ENCODE measurements at places on chromosomes 4 and X.

DNA sequence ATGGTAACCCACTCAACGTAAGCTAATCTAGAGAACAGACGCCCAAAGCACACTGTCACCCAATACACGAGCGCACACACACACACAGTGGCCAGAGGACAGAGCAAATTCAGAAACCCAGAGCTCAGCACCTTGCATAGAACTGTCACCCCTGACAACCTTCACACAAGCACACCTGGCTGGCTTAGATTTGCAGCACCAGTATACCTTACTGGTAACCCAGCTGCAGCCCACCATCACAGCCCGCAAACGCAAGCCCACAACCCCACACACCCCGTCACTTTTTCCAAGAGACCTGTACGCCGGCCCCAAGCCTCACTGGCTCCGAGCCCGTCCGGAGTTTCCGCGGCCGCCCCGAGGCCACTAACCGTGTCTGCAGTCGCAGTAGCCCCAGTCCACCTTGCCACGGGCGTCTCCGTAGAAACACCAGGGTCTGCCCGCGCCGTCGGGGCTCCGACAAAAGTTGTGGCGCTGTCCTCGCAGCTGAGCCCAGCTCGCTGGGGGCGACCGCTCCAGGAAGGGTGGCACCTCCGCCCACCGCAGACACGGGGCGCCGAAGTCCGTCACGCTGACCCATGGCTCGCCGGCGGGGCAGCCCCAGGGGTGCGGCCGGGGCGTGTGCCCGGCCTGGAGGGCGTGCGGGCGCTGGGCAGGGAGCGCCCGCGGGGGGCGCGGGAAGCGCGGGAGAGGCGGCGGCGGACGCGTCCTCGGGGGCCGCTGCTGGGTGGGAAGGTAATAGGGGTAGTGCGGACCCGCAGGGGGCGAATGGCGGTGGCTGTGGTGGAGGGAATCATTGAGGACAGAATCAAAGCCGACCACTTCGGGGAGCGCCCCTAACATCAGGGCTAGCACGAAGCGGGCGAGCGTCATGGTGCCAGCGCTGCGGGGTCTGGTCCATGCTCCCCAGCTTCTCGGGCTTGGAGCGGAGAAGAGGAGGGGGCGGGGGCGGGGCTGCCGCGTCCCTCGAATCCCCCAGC is 664 bp downstream of the PRSS12 start:
- no peak for DNase-seq

- no peak for DNase-seq
Observed at GRCh38 chr4:158758142-158758541, 10.7 kb upstream of the FNIP2 start.

DNA sequence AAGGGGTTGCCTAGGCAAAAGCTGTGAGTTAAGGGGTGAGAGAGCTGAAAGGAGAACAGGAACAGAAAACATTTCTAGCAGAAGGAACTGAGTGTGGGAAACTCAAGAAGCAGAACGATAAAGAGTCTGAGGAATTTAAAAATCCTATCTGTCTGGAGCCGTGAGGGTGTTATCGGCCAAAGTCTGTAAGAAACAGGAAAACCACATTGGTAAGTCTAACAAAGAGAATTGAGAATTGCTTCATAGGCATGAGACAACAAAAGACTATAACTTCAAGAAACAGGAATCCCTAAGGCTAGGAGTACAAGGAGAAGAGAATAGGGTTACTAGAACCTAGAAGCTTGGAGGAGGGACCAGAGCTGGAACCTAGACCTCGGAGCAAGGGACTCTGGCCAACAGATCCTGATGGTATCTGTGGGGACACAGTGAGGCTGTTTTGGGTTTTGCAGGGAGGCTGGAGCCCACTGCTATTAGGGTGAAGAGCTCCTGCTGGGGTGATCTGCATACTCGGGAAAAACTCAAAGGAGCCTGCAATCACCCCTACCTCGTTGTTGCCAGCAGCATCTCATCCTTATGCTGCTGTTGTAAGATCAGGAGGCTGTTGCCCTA is 175.6 kb downstream of the FBXO8 start:
- DNase-seq, result no peak

GRCh38 chr4:71549516-71550160 is 210.8 kb downstream of the SLC4A4 start:
- no peak for DNase-seq

DNA sequence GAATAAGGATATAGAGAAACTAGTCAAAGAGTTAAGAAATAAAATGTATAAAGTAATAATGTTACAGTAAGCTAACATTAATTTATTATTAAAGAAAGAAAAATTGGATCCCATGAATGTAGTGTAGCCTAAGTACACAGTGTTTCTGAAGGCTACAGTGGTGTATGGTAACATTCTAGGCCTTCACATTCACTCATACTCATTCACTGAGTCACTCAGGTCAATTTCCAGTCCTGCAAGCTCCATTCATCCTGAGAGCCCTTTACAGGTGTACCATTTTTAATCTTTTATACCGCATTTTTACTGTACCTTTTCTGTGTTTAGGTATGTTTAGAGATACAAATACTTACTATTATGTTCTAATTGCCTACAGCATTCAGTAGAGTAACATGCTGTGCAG is 120.6 kb upstream of the AGA start:
- DNase-seq, result no peak

- no peak for DNase-seq
Observed at GRCh38 chrX:136525738-136526606, 6.0 kb upstream of the VGLL1 start.

GRCh38 chrX:110454336-110454735 is 95.7 kb downstream of the RTL9 start:
- no peak for DNase-seq

GRCh38 chrX:129043138-129043537 is 480.2 kb downstream of the SMARCA1 start:
- no peak for DNase-seq

DNA sequence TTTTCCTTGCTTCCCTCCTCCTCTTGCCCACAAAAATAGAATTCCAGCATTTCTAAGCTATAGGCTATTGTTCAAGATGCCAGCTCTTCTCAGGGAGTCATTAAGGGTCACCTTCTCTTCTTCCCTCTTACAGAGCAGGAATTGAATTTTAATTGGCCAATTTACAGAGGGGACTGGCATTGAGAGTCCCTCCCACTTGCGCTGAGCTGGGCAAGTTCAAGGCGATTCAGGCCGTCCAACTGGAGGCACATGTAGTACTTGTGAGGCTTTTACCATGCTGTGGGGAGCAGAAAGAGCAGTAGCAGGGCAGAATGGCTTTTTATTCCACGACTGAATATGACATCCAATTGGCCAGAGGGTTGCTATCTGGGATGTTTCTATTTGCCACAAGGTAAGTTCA is 181.9 kb downstream of the SOWAHB start:
- no peak for DNase-seq

DNA sequence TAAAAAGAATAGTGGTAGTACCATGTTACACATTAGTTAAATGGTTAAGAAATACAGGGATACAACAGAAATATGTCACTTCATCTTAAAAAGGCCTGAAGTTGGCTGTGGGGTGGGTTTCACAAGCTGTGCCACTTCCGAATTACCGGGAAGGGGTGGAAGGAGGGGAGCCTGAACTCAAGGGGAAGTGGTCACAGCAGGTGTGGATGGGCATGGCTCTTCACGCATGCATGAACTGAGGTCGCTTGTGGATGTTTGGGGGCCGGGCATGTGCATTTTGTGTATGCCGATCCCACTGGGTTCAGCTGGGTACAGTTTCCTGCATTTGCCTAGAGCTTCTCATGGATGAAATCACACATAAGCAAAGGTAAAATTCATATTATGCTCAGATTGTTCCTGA is 64.9 kb downstream of the CLCN4 start:
- DNase-seq, result no peak

DNA sequence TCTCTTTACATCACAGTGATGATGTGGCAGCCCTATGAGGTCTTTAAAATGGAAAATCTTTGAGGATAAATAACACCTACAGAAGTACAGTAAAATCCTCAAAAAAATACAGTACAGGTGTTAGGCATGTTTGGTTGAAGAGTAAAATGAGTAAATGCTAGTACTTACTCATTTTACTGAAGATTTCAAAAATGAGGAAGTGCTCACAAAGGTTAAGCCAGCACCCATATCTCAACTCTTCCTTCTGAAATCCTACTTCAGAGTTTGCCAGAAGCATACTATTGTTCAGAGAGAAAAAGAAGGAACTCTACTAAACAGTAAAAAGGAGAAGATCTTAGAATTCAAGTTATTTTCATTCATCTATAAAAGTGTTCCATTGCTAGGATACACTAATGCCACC is 130.9 kb downstream of the CBR4 start:
- DNase-seq, result no peak

DNA sequence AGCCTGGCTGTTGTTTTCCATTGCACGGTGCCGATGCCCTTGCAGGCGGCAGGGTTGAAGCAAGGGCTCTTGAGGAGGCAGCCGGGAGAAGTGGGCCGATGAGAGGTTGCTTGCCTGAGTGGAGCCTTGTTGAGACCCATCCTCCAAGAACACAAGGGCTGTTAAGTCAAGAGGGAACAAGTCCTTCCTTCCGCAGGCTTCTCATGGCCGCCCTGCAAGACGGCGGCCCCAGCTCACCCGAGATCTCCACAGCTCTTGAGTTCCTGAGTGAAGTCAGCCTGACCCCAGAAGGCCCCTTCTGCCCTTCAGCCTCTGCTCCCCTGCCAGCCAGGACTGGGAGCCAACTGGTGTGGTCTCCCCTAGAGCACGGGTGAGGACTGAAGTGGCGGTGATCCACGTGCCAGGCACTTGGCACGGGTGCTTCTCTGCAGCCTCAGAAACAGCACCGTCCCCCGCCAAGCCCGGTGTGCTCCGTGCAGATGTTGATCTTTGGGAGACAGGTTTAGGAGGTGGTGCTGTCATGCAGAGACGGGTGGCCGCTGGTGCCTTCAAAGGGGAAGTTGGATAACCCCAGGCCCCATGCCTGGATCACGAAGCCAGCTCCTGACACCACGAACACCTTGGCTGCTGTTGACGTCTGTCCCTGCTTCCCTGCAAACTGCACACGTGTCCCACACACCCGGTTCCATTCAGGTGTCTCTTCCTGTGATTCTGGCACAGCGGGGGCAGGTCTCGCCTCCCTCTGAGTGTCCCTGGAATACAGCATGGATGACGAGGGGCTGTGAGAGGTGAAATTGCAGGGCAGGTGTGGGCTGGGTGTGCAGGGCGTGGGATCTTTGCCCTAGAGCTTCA is 164.4 kb upstream of the PSAPL1 start:
- no peak for DNase-seq

DNA sequence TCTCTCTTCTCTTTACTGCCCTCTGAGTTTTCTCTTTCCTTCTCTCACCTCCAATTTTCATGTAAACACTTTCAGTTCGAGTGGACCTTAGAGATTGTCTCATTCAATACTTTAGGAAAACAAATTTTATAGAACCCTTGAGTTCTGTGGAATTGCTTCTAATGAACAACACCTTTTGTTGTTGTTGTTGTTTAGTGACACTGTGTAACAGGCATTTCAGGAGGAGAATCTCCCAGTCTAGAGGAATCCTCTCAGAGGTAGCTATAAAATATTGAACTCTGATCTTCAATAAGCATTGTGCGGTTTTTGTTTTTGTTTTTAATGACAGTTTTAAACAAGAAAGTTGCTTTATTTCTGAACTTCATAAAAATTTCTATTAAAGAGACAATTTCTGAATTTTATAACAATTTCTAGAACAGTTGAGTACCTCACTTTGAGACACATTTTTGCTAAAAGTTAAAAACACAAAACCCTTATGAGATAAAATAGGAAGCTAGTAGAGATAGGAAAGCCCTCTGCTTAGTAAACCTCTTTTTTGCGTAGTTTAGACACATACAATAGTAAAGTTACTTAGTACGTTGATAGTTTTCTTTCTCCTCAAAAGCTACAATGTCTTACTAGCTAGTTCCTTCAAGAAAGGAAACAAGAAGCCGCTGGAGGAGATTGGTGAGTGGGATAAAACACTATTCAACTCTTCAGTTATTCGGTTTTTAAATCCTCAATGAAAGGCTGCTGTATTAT is 38.8 kb downstream of the CLCN3 start:
- DNase-seq, result no peak

All from stimulated activated CD8-positive, alpha-beta memory T cell treated with anti-CD3 and anti-CD28 coated beads, Interleukin-2, amount 100 ng/mL, for 1 hour (primary cell).